ENCODE measurements at places on chromosomes 1 and 21.

DNA sequence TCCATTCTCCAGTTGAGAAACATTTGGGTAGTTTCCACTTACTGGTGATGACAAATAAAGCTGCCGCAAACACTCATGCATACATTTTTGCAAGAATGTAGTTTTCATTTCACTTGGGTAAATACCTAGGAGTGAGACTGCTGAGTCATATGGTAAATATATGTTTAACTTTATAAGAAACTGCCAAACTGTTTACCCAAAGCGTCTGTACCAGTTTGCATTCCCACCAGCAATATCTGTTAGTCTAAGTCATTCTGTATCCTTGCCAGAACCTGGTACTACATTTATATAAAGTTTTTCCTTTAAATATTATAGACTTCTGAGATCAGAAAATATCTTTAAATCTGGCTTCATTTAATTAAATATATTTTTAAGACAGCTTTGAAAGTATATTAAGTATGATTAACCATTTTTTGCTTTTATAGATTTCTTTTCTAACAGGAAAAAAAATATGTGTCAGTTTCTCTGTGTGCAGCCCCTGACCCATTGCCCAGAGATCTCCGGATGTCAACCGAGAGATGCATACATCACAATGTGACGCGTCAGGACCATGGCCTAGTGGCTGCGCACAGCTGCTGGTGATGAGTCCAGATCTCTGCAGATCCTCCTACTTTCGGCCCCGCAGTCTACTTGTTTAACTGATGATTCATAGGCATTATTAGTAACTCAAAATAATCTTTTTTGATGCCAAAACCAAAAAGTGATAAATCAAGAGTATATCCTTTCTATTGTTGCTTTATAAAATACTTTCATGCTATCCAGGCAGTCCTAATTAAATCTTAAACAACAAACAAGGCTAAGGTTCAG lies 227.1 kb upstream of the MAP1LC3C start:
- no peak for DNase-seq

- no peak for DNase-seq
These were observed 270.0 kb upstream of the ZRANB2 start for GRCh38 chr1:71350805-71351204.

DNA sequence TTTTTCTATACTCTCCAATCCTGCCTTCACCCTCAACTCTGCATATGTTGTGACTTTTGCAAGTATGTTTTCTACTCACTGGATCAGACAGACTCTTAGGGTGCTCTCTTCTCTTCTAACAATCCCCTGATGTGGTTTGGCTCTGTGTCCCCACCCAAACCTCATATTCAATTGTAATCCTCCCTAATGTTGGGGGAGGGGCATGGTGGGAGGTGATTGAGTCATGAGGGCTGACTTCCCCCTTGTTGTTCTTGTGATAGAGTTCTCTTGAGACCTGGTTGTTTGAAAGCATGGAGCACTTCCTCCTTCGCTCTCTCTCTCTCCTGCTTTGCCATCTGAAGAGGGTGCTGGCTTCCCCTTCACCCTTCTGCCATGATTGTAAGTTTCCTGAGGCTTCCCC lies 148.9 kb upstream of the IGSF21 start:
- no peak for DNase-seq

GRCh38 chr1:77541162-77541545 lies 141.3 kb downstream of the ZZZ3 start:
- no peak for DNase-seq

Data from COR-L47 (cell line).